Stimulated activated effector memory CD8-positive, alpha-beta T cell treated with anti-CD3 and anti-CD28 coated beads, Interleukin-12 subunit alpha, Interleukin-12 subunit beta, amount 100 ng/mL, for 72 hours (primary cell): ENCODE measurements at places on chromosomes 6 and 20.

DNA sequence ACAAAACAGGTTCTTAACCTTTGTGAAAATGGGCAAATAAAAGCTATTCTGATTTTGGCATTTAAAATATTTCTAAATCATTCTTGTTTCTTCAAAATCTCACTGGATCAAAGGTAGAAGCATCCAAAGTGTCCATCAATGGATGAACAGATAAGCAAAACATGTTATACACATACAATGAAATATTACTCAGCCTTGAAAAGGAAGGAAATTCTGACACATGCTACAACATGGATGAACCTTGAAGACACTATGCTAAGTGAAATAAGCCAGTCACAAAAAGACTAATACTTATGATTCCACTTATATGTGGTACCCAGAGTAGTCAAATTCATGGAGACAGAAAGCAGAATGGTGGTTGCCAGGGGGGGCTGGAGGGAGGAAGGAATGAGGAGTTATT is 45.9 kb downstream of the SNX14 start:
- DNase-seq = no peak

GRCh38 chr20:6480328-6481200 is 286.9 kb upstream of the BMP2 start:
- no peak for DNase-seq

DNA sequence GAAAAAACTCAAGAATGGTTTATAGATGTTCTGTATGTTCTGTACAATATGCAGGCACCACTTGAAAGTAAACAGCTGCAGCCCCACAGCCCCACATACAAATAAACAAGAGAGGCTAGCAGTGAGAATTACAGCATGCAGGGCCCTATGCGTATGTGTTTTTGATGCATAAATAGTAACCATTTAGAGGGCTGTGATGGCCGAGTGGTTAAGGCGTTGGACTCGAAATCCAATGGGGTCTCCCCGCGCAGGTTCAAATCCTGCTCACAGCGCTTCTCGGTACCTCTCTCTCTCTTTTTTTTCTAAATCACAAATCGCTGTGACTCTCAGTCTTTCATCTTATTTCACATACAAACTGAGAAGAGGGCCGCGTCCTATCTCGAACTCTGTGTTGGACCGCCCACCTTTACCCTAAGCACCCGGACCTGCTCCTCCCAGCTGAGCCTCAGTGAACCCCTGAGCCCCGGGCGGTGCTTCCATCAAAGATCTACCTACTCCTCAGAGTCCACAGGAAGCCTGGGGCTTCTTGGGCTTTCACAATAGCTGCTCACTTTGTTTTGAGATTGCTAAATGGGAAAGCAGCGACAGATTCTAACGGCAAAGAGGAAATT is 37.7 kb upstream of the PRSS16 start:
- no peak for DNase-seq

- DNase-seq = no peak
Observed at GRCh38 chr6:125486881-125487280, 185.1 kb upstream of the HDDC2 start.

DNA sequence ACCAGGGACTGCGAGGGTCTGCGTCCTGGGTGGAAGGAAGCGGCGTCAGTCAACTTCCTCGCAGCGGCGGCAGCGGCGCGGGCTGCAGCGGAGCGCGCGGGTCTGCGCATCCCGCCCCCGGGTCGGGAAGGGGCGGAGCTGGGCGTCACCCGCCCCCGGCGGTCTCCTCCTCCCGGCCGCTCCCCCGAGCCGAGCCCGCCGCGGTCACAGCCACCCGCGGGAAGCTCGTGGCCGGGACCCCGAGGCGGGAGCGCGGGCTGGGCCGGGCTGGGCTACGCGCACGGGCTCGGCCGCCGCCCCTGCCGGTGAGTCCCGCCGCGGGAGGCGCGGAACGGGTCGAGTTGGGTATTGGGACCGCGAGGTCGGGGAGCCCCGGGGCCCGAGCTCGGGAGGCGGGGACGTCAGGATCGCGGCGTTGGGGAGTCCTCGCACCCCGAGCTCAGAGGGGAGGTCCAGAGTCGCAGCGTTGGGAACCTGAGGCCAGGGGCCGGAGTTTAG is at the start of gene PAQR8:
Gene PAQR8 (plus strand): TSS at position 207 of the 498 bp plus-strand sequence. CDS start 41,063 bp downstream, outside the sequence.
- DNase-seq = peak; percentile 78

- no peak for DNase-seq
Observed at GRCh38 chr20:51303731-51304670, 238.5 kb downstream of the NFATC2 start.

- DNase-seq = no peak
Observed at GRCh38 chr20:10591946-10592521, 81.8 kb downstream of the JAG1 start.

- DNase-seq = no peak
Observed at GRCh38 chr6:128841518-128841917, 41.4 kb upstream of the LAMA2 start.

DNA sequence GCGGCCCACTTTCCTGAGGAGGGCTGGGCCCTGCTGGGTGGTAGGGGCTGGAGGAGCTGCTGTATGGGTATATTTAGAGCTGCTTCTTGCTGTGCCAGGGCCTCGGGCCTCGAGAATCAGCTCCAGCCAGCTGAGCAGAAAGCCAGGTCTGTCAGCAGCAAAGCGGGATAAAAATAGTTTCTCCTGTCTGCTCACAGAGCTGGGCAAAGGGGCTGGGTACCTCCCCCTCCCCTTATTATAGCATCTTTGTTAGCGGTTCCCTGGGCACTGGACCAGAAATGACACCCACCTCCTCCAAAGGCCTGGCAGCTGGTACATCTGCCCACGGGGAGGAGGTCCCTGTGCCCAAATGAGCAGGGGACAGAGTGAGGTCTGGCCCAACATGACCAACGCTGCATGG is 6.0 kb downstream of the SCRT2 start:
- no peak for DNase-seq

DNA sequence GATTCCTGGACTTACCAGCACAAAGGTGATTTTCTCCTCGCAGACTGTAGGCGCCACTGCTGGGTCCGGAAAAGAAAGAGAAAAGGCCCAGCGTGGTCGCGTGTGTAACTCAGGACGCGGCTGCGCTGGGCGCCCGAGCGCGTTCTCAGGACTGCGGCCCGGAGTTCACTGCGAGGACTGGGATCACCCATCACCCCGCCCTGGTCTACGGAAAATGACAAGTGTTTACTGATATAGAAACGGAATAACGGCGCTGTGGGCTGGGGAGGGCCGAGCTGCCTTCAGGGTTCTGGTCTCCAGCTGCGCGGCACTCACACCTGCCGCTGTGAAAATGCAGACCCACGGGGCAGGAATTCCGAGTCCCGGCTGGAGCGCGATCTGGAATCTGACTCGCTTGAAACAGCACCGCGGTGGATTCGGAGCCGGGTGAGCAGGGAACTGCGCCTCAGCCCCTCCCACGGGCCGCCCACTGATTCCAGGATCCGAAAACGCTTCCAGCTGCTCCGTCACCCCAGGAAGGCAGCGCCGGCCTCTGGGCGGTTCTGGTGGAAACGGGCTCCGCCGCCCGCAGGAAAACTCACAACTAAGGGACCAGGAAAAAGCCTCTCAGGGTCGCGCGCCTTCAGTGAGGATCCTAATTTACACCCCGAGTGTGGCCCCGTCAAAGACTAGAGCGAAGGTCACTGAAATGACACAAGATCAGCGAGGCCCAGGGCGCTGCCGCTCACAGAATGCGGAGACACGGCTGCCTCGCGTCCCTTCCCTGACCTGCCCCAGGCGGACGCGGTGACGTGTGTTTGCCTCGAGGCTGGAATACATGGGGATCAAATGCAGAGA is 34.5 kb downstream of the HLA-A start:
- peak; percentile 30 for DNase-seq

GRCh38 chr20:62291251-62292066 is 11.3 kb upstream of the ADRM1 start:
- DNase-seq = no peak

GRCh38 chr20:58177799-58178198 is 50.7 kb downstream of the ANKRD60 start:
- no peak for DNase-seq

DNA sequence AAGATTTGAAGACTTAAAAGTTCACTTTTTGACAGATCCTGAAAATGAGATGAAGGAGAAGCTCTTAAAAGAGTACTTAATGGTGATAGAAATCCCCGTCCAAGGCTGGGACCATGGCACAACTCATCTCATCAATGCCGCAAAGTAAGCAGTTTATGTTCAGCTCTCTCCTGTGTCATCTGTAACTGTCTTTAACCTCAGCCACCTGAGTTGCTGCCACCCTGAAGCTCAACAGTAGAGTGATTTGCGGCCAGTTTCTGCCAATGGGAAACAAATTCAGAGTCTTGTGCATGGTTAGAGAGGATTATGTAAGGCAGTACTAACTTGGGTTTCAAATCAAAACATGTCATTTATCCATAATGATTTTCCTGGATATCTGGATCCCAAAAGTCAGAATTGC is 10.1 kb downstream of the TNFAIP3 start:
- no peak for DNase-seq
